HS-5 (cell line): ENCODE measurements at places on chromosomes 4 and X.

DNA sequence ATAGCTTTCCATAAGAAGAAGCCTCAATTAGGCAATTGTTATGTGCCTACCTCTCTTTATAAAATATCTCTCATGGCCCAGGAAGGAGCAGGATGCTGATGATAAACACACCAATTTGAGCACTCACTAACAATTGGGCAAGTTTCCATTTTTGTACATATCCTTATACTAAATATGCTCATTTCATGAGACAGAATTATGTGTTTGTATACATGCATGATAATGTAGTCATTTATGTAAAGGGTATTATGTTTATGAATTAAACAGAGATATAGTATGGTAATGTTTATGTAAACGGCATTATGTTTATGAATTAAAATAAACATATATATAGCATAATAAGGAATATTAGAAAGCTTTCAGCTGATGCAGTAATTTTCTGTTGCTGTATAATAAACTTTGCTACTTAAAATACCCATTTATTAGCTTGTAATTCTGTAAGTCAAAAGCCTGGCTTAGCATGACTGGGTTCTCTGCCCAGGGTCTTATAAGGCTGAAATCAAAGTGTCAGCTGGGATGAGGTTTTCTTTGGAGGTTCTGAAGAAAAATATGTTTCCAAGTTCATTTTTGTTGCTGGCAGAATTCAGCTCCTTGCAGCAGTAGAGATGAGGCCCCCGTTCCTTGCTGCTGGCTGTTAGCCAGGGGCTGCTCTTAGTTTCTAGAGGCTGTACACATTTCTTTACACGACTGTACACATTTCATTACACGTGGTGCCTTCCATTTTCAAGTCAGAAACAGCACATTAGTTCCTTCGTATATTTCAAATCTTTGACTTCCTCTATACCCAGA is 89.0 kb downstream of the GLRA2 start:
- no peak for DNase-seq

DNA sequence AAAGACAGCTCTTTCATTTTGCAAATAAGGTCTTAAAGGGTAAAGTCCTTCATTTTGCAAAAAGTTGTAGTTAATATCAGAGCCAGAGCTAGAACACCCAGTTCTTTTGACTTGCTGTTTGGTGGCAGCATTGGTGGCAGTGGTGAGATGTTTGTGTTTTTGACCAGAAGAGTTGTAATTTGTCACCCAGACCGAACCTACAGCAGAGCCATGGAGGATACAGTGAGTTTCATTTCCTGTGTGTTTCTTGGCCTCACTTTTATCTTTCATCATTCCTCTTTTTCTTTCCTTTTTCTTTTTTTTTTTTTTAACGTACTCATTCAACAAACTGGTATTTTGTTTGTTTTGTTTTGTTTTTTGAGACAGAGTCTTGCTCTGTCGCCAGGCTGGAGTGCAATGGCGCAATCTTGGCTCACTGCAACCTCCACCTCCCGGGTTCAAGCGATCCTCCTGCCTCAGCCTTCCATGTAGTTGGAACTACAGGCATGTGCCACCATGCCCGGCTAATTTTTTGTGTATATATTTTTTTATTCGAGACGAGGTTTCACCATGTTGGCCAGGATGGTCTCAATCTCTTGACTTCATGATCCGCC is 116.4 kb downstream of the AFF1 start:
- no peak for DNase-seq

- no peak for DNase-seq
These were observed 45.1 kb downstream of the STX18 start for GRCh38 chr4:4496592-4497372.

- no peak for DNase-seq
These were observed 262.8 kb upstream of the VCX start for GRCh38 chrX:7580127-7580526.

DNA sequence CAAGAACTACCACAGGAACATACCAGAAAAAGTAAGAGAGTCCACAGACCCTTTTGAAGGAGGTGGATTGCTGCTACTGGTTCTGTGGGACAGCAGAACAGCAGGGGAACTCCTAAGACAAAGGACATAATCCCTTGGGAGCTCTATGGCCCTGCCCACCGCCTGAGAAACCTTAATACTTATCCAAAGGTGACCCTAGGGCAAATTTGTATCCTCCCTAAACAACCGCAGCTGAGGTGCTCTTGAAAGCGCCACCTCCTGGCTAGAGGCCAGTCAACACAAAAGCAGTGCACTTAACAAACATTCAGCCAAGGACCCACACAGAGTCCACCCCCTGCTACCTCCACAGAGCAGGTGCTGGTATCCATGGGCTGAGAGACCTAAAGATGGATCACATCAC is 136.8 kb downstream of the ADAM29 start:
- DNase-seq, result no peak

DNA sequence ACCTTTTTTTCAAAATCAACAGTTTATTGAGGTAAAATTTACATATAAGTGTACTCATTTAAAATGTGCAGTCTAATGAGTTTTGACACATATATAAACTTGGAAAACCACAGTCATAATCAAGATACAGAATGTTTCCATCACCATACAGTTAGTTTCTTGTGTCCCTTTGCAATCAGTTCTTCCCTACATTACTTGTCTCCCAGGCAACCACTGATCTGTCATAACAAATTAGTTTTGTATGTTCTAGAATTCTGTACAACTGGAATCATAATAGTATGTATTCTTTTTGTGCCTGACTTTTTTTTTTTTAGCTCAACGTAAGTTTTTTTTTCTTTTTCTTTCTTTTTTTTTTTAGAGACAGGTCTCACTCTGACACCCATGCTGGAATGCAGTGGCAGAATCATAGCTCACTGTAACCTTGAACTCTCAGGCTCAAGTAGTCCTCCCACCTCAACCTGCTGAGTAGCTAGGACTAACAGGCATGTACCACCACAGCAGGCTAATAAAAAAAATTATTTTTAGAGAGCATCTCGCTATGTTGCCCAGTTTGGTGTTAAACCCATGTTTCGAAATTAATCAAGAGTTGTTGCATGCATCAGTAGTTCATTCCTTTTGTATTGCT is 26.9 kb downstream of the ARFIP1 start:
- no peak for DNase-seq

DNA sequence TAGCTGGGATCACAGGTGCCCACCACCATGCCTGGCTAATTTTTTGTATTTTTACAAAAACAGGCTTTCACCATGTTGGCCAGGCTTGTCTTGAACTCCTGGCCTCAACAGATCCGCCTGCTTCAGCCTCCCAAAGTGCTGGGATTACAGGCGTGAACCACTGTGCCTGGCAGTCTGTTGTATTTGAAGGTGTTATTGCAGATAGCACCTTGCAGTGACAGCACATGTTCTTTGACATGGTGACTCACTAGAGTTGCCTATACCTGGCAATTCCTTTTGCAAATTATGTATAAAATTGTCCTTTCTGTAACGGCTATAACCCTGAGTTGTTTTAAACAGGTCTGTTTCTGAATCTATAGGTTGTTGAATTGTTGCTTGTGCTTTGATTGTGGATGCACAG is 7.9 kb downstream of the OGT start:
- DNase-seq, result no peak

DNA sequence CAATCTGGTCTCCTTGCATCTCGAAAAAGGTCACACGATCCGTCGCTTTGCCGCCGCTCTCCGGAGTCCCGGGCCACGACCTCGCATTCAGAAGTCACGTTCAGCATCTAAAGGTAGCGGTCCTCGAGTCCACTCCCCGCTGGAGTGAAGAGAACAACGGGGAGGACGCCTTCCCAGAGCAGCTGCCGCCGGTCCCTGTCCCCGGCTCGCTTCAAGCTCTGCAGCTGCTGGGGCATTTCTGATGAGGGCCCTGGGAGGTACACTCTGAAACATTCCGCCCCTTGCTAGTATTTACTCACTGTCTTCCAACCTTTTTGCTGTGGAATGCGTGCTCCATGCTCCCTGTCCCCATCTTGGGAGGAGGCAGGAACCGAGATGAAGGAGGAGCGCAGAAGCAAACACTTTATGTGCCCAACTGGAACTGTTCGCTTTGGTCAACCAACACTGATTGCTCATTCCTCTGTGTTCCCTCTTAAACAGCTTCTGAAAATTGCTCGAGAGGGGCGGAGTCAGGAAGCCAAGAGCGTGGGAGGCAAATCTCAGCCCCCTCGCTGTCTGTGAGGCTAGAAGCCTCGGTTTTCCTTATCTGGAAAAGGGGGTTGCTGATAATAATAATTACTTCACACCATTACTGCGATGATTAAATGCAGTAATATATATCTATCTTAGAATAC is 6.4 kb upstream of the VAMP7 start:
- no peak for DNase-seq

DNA sequence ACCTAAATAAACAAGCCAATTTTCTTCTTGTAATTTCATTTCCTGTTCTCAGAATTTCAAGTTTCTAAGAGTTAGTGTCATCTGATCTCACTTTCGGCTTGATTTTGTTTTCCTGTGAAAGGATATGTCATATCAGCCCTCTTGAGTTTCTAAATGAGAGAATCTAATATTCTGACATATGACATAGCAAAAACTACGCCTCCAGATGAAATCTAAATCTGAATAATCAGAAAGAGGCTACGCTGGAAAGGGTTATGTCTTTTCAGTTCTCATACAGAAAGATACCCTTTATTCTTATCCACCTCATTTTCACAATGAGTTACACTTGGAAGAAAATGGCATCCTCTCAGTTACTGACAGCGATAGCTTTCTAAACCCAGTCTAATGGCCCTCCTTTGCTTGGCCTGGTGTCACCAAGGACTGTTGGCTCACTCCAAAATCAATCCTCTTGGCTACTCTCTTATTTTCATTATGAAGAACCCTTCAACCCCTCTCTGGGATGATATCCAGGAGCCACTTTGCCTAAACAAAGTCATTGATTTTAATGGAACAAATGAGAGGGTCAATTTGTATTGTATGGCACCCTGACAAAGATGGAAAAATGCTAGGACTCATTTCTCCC is 65.6 kb downstream of the ASB9 start:
- no peak for DNase-seq

GRCh38 chr4:53671757-53672156 is 80.5 kb upstream of the LNX1 start:
- DNase-seq, result no peak

DNA sequence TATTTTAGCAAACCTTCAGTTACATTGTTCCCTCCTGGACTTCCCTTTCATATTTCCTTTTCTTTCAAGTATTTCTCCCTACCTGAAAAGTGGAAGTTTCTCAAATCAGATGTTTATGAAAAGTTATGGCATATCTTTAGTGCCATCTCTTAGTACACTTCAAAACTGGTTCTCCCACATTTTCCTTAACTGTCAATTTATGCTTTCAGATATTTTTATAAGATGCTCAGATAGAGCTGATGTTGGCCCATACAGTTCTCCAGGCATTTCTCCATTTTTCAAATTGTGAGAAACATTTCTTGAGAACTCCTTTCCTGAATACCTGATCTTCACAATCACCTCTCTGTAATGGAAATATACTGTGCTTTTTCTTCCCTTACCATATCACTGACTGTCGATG is 32.5 kb upstream of the AP1AR start:
- no peak for DNase-seq
